ENCODE measurements at places on chromosomes 7 and 10. TPM values are rescaled to one million over a fixed set of nuclear protein-coding genes. Genes with fewer than 3 reads are reported as not detected.

Gene SHH
- not detected for total RNA-seq

Gene ATRNL1
- 2.3 TPM for total RNA-seq

Gene PNLIPRP3
- not detected for total RNA-seq

Gene PSD
- 3.7 TPM for total RNA-seq

Gene INMT
- total RNA-seq, result 12.0 TPM

Gene GIMAP6
- 0.46 TPM for total RNA-seq

Gene PROSER2
- total RNA-seq, result 1.9 TPM

Gene GPC2
- total RNA-seq, result 1.0 TPM

Gene TACC2
- 8.8 TPM for total RNA-seq

Gene CACNA2D1
- 134 TPM for total RNA-seq

Gene DIP2C
- 40.9 TPM for total RNA-seq

Gene SNX8
- total RNA-seq, result 34.8 TPM

Gene BEND7
- 4.0 TPM for total RNA-seq

Gene PLAC9
- 8.0 TPM for total RNA-seq

Gene FBXO24
- total RNA-seq, result 0.13 TPM

Gene ZNF655
- 62.3 TPM for total RNA-seq

Gene TMEM270
- total RNA-seq, result not detected

Gene COBL
- not detected for total RNA-seq

Gene FXYD4
- not detected for total RNA-seq

Gene NAT16
- not detected for total RNA-seq

Gene NET1
- total RNA-seq, result 21.9 TPM

Gene CFAP46
- 0.20 TPM for total RNA-seq

Gene GALNT17
- total RNA-seq, result 0.13 TPM

Gene PRKRIP1
- 13.9 TPM for total RNA-seq

Gene IRF5
- 0.13 TPM for total RNA-seq

Gene GCK
- total RNA-seq, result 1.4 TPM

Gene GJC3
- total RNA-seq, result not detected

Gene CDNF
- 2.6 TPM for total RNA-seq

Gene GBX1
- total RNA-seq, result not detected

Gene CUZD1
- 0.52 TPM for total RNA-seq

Gene NUTM2E
- not detected for total RNA-seq

Gene RBP3
- not detected for total RNA-seq

Gene GPR85
- 1.3 TPM for total RNA-seq

Gene MARVELD1
- 47.6 TPM for total RNA-seq

Gene CAMK2G
- total RNA-seq, result 35.3 TPM

Gene TUBB8
- total RNA-seq, result not detected

Gene FAM241B
- total RNA-seq, result 0.39 TPM

Data from smooth muscle cell of the pulmonary artery (primary cell).